Stimulated activated CD4-positive, alpha-beta T cell treated with anti-CD3 and anti-CD28 coated beads, Interleukin-15, amount 100 ng/mL, for 1 hour (primary cell): ENCODE measurements at places on chromosomes 3 and 15.

GRCh38 chr3:190326361-190326760 lies 4.1 kb upstream of the CLDN1 start:
- DNase-seq: no peak

- no peak for DNase-seq
Observed at GRCh38 chr3:189805375-189806067, 174.3 kb downstream of the TP63 start.

DNA sequence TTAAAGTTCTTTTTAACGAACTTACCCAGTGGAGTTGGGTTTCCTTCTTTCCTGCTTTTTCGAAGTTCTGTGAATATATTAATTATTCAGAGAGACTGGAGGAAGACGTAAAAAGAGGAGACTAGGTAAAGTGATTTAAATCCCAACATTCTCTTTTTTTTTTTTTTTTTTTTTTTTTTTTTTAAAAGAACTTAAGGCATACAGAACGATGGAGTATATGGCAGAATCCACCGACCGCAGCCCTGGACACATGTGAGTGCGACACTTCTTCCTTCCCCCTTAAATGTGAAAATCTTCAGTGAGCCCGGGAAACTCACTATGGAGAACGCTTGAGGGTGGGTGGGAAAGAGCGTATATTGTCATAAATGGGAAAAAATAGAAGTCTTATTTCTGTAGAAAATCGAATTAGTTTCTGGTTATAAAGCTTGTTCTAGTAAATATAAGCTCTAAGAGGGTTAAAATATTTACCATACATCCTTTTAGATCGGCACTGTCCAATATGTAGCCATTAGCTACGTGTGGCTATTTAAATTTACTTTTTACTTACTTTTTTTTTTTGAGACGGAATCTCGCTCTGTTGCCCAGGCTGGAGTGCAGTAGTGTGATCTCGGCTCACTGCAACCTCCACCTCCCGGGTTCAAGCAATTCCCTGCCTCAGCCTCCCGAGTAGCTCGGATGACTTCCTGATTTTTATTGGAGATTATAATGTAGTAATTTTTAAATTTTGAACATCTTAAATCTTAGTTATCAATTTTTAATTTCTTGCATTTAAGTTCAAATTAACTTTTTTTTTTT lies 892 bp downstream of the NMD3 start:
- DNase-seq: no peak

- no peak for DNase-seq
Observed at GRCh38 chr3:32431481-32431880, 39.8 kb downstream of the CMTM7 start.

DNA sequence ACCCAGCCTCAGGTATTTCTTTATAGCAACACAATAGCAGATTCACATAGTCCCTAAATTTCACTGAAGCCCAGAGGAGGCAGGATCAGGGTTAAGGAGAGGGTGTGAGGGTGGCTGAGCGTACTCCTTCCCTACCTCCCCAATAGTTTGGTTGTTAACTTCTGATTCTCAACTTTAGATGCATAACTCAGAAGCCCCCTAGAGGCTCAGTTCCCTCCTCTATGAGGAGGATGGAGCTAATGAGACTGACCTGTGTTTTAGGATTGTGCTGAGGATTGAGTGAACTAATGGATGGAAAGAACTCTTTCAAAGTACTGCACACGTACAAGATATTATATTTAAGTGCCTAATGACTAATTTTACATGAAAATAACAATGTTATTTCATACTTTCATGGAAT lies 249.3 kb upstream of the SOX14 start:
- no peak for DNase-seq

DNA sequence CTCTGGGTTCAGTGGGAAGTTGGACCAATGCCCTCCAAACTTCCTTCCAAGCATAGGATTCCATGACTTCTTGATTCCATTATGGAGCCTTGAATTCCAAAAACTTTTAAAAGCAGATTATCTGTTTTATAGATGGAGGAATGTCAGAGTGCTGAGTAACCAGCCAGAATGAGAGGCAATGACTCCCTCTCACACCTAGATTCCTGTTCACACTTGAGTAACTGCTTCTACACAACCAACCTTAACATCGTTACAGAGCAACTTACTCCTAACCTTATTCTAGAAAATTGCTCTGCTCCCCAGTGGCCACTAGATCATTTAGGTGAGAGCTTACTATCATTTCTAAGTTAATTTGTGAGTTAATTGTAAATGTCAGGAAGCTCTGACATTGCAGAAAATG lies 24.2 kb upstream of the NR2F2 start:
- DNase-seq: no peak
